Fibroblast of skin of back (primary cell): ENCODE measurements at places on chromosomes 1 and 21.

- no peak for DNase-seq
These were observed 140.2 kb downstream of the PRDM16 start for GRCh38 chr1:3209201-3209600.

DNA sequence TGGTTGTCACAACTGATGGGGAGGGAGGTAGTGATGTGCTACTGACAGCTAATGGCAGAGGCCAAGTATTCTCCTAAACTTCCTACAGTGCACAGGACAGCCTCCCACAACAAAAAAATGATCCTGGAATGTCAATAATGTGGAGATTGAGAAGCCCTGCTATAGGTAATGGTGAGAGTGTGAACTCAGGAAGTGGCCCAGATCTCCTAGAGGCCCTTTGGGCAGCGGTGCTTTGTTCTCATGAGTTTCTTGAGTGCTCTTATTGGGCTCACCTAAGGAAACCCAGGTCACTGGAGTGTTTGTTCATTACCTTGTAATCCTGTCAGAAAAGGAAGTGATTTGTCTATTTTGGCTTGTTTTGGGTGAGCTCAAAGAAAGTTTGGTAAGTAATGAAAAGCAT lies 5.9 kb downstream of the OTUD3 start:
- no peak for DNase-seq

- DNase-seq, result peak; percentile 13
These were observed 41.8 kb upstream of the LRRC52 start for GRCh38 chr1:165501970-165502348.

GRCh38 chr1:117210831-117211261 lies at the start of gene VTCN1:
Gene VTCN1, minus strand, starts transcription at chr1:117210927. Its CDS starts 72 bp downstream, at chr1:117210855.
- DNase-seq, result no peak

DNA sequence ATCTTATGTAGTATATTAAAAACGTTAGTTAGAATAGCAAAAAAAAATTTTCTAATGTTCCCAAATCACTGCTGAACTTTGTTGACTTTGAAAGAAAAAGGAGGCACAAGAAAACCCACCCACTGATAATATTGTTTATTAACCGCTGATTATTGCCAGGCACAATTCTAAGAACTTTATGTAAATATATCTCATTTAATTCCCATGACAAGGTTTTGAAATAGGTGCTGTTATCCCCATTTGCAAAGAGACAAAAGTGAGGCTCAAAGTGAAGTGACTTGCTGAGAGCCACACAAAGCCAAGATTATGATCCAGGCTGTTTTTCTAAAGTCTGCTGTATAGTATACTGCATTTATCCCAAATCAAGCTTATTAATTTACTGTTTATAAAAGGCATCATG lies 56.4 kb downstream of the SASS6 start:
- no peak for DNase-seq

DNA sequence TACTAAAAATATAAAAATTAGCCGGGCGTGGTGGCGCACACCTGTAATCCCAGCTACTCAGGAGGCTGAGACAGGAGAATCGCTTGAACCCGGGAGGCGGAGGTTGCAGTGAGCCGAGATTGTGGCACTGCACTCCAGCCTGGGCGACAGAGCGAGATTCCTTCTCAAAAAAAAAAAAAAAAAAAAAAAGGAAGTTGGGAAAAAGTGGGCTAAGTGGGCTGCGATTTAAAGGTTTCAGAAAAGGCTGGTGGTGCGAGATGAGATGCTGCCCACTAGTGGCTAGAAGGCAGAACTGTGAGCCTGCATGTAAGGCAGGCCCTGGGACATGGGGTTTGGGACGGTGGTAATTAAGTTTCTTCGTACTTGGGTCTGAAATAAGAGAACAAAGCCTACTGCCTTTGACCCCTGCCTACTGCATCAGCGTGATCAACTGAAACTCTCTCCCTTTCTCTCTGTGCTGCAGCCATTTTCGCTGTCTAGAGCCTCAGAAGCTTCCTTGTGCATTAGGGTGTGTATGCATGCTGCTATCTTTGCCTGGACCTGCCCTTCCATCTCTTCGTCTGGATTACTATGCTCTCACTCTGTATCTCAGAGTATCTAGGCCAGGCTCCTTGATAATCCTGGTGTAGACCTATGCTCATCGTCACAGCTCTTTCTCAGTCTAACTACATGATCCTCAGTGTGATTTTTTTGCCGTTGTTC lies 12.4 kb downstream of the FMOD start:
- DNase-seq, result peak; percentile 59
